ENCODE measurements at places on chromosomes 16 and 17. TPM values are rescaled to one million over a fixed set of nuclear protein-coding genes. Genes with fewer than 3 reads are reported as not detected.

IL32 gene
- polyA plus RNA-seq, result 336 TPM

TNFRSF13B gene
- not detected for polyA plus RNA-seq

FBXL20 gene
- 4.8 TPM for polyA plus RNA-seq

RNF112 gene
- 0.05 TPM for polyA plus RNA-seq

ABCC11 gene
- 0.06 TPM for polyA plus RNA-seq

SOX9 gene
- not detected for polyA plus RNA-seq

FA2H gene
- not detected for polyA plus RNA-seq

GUCY2D gene
- polyA plus RNA-seq, result not detected

STH gene
- not detected for polyA plus RNA-seq

CLDN6 gene
- 0.28 TPM for polyA plus RNA-seq

MYCBPAP gene
- 0.40 TPM for polyA plus RNA-seq

- H3K27me3 ChIP-seq, result no peaks in the 10 kb centered on the region
- H3K27ac ChIP-seq, result no peak overlapping the region
- H3K4me3 ChIP-seq, result no peak overlapping the region
These were observed 33.5 kb upstream of the DNAH9 start for GRCh38 chr17:11564589-11565380.

- H3K4me3 ChIP-seq, result no peak overlapping the region
- DNase-seq, result no peak
- H3K27me3 ChIP-seq, result peaks cover 7% of the 10 kb centered on the region
- H3K4me1 ChIP-seq, result no peaks in the 10 kb centered on the region
These were observed 17.0 kb downstream of the SOST start for GRCh38 chr17:43741636-43742035.

GRCh38 chr17:39647256-39647655, 10.3 kb downstream of the STARD3 start:
- H3K36me3 ChIP-seq, result no peaks in the 10 kb centered on the region
- no peak overlapping the region for H3K4me3 ChIP-seq
- no peaks in the 10 kb centered on the region for H3K27me3 ChIP-seq
- no peak overlapping the region for H3K27ac ChIP-seq
- peaks cover 8% of the 10 kb centered on the region for H3K4me1 ChIP-seq
- no peak for DNase-seq

DNA sequence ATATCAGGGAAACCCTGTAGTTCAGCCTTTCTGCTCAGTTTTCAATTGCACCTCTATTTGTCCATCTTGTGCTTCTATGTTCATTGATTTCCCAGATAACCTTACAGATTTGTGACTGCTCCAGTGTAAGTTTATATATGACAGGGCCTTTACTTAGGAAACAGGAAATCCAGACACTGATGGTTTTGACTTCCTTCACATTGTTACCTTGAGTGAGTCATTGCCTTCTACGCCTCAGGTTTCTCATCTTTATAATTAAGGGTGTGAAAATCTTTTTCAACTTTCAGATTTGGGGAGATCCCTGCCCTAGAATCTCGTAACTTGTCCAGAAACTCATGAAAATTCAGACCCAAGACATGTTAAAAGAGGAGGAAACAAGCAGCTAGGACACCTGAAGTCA, 342.4 kb upstream of the TBX2 start:
- H3K27ac ChIP-seq, result no peak overlapping the region
- DNase-seq, result peak; percentile 24
- H3K4me3 ChIP-seq, result no peak overlapping the region
- no peaks in the 10 kb centered on the region for H3K36me3 ChIP-seq
- H3K4me1 ChIP-seq, result peaks cover 16% of the 10 kb centered on the region
- H3K27me3 ChIP-seq, result no peaks in the 10 kb centered on the region

DNA sequence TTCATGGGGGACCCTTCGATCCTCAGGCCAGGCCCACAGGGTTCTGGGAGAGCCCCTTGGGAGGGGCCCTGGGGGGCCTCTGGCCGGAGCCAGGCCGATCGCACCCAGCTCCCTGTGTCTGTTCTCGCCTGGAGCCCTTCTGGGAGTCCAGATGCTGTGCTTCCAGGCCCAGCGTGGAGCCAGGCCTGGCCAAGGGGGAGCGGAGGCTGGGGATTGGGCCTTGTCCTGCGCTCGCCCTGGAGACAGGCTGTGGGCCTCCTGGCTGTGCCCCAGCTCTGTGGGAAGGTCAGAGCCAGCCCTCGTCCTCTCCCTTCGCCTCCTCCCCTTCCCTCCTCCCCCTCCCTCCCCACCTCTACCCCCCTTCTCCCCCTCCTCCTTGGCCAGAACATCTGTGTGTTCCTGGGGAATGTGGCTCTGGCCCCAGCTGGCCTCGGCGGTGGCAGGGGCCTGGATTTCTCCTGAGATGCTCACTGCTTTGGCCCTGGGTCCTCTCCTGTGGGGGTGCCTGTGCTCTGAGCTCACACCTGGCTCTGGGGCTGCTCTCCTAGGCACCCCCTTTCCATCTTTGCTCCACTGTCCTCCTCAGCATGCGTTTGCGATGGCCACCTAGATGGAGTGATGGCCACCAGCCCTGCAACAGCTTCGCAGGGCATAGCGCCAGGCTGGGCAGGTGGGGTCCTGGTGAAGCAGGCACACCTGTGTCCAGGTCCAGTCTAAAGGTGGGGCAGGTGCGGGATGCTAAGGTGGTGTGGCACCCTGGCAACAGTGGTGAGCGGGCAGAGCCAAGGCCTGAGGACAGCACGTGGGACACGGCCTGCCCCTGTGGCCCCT, 90.6 kb upstream of the CIBAR2 start:
- no peak overlapping the region for H3K4me3 ChIP-seq
- no peaks in the 10 kb centered on the region for H3K4me1 ChIP-seq
- no peaks in the 10 kb centered on the region for H3K27me3 ChIP-seq
- no peaks in the 10 kb centered on the region for H3K36me3 ChIP-seq

DNA sequence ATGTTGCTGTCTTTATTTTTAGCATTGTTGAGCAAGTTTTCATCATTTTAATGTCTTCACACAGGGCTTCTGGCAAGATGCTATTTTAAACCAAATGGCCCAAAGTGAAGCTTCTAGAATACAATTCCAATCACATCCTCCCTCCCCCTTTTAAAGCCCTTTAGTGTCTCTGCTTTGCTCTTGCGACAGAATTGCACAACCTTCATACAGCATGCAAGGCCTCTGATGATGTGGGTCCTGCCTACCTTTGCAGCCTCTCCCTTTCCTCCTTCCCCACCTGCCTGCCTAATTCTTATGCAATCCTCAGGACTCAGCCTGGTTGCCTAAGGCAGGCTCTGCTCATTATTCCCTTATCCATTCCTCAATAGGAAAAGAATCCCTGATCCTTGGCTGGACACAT, 381.7 kb downstream of the SLC39A11 start:
- H3K27me3 ChIP-seq, result no peaks in the 10 kb centered on the region
- no peak overlapping the region for H3K4me3 ChIP-seq
- no peaks in the 10 kb centered on the region for H3K36me3 ChIP-seq
- H3K4me1 ChIP-seq, result peaks cover 1% of the 10 kb centered on the region

DNA sequence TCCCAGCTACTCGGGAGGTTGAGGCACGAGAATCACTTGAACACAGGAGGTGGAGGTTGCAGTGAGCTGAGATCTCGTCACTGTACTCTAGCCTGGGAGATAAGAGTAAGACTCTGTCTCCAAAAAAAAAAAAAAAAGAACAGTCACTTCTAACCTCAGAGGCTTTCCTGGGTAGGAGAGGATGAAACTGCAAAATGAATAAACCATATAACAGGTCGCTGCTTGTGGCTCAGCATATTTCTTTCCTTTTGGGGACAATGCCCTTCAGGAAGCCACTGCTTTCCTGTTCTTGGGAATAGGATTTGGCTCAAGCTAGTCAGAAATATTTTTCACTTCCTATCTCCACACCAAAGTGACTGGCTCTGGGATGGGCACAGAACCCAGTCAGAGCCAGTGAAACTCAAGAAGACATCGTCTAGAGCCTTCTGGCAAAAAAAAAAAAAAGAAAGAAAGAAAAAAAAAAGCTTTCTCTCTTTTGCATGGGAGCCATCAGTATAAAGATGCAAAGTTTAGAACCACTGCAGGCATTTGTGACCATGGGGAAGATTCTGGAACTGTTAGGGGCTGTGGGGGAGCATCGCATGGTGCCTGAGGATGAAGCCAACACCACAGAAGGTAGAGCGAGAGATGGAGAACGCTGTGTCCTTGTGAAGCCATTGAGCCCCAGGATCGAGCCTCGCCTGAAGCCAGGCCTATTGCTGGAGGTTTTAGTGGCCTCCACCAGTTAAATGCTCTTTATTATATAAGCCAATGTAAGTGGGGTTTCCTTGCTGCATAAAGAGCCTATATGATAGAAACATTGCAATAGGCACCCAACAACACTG, 71.8 kb upstream of the MRTFB start:
- peak; percentile 50 for DNase-seq
- no peak overlapping the region for H3K27ac ChIP-seq
- no peaks in the 10 kb centered on the region for H3K36me3 ChIP-seq
- H3K27me3 ChIP-seq, result peaks cover 11% of the 10 kb centered on the region

GRCh38 chr17:80394629-80395216, 20.2 kb upstream of the ENDOV start:
- H3K27me3 ChIP-seq, result no peaks in the 10 kb centered on the region
- H3K27ac ChIP-seq, result no peak overlapping the region
- no peak for DNase-seq
- H3K4me3 ChIP-seq, result no peak overlapping the region

GRCh38 chr17:59620518-59621259, 994 bp downstream of the CLTC start:
- peaks cover 2% of the 10 kb centered on the region for H3K36me3 ChIP-seq
- H3K4me1 ChIP-seq, result peaks cover 42% of the 10 kb centered on the region
- H3K4me3 ChIP-seq, result peak overlapping the region; percentile 88
- DNase-seq, result peak; percentile 45
- peak overlapping the region; percentile 91 for H3K27ac ChIP-seq

DNA sequence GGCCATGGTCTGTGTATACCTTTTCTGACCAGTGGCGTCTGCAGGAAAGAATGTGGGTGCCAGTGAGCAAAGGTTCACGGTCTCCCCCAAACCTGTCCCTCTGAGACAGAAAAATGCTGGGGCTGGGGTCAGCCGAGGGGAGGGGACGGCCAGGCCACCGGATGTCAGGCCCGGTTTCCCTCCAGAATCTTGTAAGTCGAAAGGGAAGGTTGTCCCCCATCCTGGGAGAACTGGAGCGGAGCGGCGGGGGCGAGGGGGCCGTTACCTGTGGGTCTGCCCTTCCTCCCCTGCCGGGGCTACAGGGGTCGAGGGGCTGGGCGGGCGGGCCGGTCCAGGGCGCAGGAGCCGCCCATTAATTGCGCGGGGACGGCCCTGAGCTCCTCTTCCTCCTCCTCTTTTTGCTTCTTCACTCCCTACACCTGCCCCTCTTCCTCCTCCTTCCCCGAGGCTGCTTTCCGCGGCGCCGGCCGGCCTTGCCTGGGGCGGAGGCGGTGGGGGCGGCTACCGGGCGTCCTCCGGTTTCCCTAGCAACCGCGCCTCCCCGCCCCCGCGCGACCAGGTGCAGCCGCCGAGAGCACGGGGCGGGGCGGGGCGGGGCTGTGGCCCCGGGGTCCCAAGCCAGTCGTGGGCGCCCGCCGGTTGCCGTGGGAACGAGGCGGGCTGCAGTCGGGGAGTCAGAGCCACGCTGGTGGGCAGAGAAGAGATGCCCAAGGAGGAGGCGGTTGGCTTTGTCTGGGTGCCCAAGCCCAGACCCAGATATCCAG, at the start of gene MARCHF10:
MARCHF10 (minus strand) TSS at position 503 of the 764 bp plus-strand sequence. CDS start 6,579 bp downstream, outside the sequence.
- H3K4me1 ChIP-seq, result no peaks in the 10 kb centered on the region
- H3K4me3 ChIP-seq, result no peak within 1 kb of the TSS
- no peaks in the 10 kb centered on the region for H3K27me3 ChIP-seq

GRCh38 chr17:48592057-48592514, 1.5 kb downstream of the HOXB5 start:
- no peaks in the 10 kb centered on the region for H3K27me3 ChIP-seq
- H3K4me1 ChIP-seq, result peaks cover 30% of the 10 kb centered on the region
- no peak overlapping the region for H3K27ac ChIP-seq

- no peak overlapping the region for H3K4me3 ChIP-seq
- no peak for DNase-seq
- H3K27ac ChIP-seq, result no peak overlapping the region
- H3K27me3 ChIP-seq, result no peaks in the 10 kb centered on the region
- H3K36me3 ChIP-seq, result no peaks in the 10 kb centered on the region
These were observed 15.1 kb downstream of the ADCY7 start for GRCh38 chr16:50281391-50282009.

- H3K27ac ChIP-seq, result no peak overlapping the region
- DNase-seq, result no peak
These were observed 3.6 kb upstream of the MEOX1 start for GRCh38 chr17:43665084-43665936.

DNA sequence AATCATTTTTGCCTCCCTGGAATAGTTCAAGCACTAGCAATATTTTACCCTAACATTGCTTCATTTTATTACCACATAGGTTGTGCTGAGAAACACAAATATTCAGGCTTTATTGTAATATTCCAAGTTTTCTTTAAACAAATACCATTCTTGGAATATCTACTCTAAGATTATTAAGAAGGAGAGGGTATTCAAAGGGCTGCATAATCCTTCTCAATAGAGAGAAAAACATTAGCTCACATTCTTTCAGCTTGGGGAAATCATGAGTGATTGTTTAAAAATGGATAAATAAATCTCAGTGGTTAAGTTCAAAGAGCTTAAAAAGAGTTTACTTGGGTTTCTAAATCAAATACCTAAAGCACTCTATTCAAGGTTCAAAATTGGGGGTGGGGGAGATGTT, 111.9 kb upstream of the CORO6 start:
- H3K27me3 ChIP-seq, result no peaks in the 10 kb centered on the region
- peaks cover 12% of the 10 kb centered on the region for H3K4me1 ChIP-seq
- no peak overlapping the region for H3K4me3 ChIP-seq
- DNase-seq, result no peak
- no peak overlapping the region for H3K27ac ChIP-seq

DNA sequence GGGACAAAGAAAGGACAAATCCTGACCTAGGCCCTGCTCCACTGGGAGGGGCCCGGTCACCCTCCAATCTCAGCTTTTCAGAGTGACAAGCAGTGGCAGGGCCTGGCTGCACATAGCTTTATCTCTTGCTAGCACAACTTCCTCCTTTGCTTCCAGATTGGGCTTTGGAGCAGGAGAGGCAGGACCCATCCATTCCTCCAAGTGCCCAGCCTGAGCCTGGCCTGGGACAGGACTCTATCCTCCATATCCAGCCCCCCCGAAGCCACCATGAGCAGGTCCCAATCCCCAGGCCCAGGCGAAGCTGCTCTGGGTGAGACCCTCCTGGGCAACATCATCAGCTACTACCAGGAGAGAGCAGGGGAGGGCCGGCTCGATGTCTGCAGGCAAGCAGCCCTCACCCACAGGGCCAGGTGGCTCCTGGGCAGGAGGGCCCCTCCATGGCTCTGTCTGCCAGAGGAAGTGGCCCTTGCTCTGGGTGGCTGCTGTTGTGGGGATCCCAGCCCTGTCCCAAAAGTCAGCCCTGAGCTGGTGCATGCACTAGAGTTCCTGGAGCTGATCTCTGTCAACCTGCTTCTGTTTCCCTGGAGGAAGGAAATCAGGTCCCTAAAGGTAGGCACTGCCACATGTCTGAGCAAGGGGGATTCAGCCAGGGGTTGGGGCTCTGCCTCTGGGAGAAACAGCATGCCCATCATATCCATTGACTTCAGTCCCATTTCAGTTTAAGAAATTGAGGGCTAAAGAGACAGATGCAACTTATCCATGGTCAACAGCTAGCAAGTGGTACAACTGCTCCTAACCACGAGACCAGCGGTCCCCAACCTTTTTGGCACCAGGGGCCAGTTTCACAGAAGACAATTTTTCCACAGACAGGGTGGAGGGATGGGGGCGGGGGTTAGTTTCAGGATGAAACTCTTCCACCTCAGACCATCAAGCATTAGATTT, 58.9 kb downstream of the TK2 start:
- H3K4me3 ChIP-seq, result no peak overlapping the region
- no peaks in the 10 kb centered on the region for H3K36me3 ChIP-seq
- H3K4me1 ChIP-seq, result peaks cover 2% of the 10 kb centered on the region
- H3K27ac ChIP-seq, result no peak overlapping the region
- no peak for DNase-seq
- no peaks in the 10 kb centered on the region for H3K27me3 ChIP-seq

- no peak for DNase-seq
- H3K27ac ChIP-seq, result no peak overlapping the region
- no peaks in the 10 kb centered on the region for H3K27me3 ChIP-seq
These were observed 26.3 kb downstream of the MRTFB start for GRCh38 chr16:14097182-14097959.
